Aorta (tissue), 5 donors: ENCODE measurements at places on chromosomes 2 and 18. TPM values are rescaled to one million over a fixed set of nuclear protein-coding genes. Genes with fewer than 3 reads are reported as not detected.
A peak's percentile ranks its signal among the peaks of the same experiment; 100 is the strongest.

The GAREM2 gene
- total RNA-seq: 7.7 TPM

The TRIM43B gene
- not detected for total RNA-seq

- peak; percentile 73 for DNase-seq
Observed at GRCh38 chr2:160407393-160408172, 86.0 kb downstream of the RBMS1 start.

GRCh38 chr2:46380038-46380940 is 83.1 kb downstream of the EPAS1 start:
- DNase-seq: no peak

GRCh38 chr2:74707837-74708236 is 53.8 kb downstream of the SEMA4F start:
- DNase-seq: no peak

DNA sequence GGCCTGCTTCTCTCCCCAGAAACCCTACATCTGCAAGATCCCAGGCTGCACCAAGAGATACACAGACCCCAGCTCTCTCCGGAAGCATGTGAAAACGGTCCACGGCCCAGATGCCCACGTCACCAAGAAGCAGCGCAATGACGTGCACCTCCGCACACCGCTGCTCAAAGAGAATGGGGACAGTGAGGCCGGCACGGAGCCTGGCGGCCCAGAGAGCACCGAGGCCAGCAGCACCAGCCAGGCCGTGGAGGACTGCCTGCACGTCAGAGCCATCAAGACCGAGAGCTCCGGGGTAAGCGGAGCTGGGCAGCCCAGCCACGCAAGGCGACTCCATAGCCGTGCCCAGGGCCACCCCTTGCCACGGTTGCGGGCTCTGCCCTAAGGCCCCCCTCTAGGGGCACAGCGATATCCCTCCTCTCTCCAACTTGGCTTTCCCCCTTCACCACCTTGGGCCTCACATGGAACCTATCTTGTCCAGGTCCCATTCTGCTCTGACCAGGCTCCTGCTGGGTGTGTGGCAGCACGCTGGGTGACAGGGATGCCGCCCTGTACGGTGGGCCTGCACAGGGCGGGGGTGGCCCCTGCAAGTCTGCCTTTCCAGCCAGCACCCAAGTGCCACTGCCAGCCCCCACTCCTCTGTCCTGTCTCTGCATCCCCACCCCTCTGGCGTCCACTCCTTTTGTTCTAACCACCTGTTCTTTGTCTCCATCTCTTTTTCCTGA is 248.9 kb downstream of the GLI2 start:
- DNase-seq: peak; percentile 53

GRCh38 chr2:215717501-215718381 is 281.9 kb upstream of the FN1 start:
- DNase-seq: no peak

DNA sequence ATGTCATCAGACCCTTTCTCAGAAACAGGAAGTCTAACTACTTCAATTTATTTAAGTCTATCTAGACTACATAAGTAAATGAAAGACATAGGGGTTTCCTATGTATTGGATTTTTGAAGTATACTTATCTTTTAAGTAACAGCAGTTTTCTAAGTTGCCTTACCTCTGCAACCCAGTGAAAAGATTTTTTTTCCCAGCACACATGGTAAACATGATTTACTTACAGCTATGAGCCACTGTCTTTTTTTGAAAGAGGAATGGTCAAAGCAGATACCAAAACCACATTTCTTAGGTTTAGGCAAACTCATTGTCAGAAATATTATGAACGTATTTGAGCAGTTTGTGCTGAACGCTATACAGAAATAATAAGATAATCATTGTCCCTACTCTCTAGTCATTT is 78.7 kb upstream of the OTX1 start:
- DNase-seq: no peak
